ENCODE measurements at places on chromosomes 2 and 18.

- DNase-seq = no peak
Measured at GRCh38 chr2:101842471-101842870, 145.0 kb downstream of the MAP4K4 start.

DNA sequence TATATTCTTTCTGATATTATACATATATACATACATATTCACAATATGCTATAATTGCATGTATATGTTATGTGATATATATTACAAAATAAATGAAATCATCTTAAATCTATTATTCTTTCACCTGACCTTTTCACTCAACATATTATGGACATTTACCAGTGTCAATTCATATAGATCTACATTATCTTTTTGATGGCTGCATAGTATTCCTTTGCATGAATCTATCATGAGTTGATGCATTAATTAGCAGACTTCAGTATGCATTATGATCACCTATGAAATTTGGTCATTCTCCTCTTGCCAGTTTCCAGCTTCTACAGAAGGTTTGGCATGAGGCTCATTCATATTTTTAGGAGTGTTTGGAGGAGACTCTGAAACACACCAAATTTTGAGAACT is 23.4 kb upstream of the B4GALT6 start:
- no peak for DNase-seq

GRCh38 chr2:178514664-178515063 is 34.4 kb downstream of the PLEKHA3 start:
- no peak for DNase-seq

GRCh38 chr2:180474716-180475115 is 467.6 kb upstream of the CWC22 start:
- no peak for DNase-seq

DNA sequence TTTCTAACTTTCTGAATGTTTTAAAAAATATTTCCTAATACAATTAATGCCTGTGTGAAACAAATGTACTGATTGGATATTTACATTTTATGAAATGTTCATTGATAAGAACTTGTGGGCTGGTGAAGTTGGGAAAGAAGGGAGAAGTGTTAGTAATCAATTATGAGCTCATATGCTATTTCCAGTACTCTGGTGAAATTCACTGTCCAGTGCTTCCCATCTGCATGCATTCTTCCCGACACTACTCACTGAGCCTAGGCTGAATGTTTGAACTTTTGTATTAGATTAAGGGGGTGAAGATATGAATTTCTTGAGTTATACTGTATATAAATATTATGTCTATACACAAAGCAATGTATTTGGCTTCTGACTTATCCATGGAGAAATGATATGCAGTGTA is 36.0 kb downstream of the SKA1 start:
- DNase-seq = no peak

DNA sequence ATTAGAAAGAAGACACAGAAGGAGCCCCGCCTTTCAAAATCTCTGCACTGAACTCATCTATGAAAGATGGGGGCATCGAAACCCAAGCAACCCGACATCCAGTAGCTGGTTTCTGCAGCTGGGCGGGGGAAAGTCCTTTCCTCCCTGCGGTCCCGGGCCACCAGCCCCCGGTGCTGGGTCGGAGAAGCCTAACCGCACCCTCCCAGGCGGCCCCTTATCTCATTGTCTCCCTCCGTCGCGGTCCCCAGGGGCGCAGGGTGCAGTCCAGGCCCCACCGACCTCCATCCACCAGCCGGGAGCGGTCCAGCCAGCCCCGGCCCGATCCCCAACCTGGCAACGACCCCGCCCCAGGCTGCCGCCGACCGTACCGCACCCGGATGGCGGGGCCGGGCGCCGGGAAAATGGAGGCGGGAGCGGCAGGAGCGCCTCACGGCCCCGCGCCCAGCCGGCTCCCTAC is 452 bp downstream of the RAPH1 start:
- DNase-seq = peak; percentile 8

DNA sequence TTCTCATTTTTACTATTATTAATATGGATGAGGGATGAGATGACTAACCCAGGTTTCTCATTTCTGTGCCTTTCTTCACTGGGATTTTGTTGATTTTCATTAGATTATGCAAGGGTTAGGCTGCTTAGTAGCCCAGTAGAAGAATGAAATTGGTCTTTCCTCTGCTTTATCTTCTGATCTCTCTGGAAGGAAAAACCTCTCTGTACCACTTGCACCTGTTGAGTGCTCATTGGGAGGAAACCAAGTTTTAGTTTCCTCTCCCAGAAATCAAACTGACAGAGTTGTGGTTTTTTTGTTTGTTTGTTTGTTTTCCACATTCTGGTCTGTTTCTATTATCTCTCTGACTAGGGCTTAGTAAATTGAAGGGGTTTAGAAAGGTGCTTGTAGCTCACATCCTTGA is 60.8 kb downstream of the KIAA1328 start:
- no peak for DNase-seq

DNA sequence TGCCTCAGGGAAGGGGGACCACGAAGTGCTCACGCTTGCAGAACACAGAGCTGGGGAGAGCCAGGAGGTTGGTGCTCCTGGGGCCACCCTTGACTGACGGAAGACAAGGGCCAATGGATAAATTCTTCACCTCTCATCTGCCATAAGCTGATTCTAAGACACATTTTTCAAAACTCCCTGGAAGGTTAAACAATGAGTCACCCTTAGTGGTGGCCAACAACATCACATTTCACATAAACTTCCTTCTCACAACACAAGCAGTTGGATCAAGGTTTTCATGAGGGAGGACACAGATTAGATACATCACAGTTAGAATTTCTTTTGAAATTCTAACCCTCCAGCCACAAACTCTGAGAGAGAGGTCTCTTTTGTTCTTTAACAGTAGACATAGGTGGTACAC is 713.6 kb upstream of the POU3F3 start:
- no peak for DNase-seq

- no peak for DNase-seq
Measured at GRCh38 chr2:177026956-177027355, 185.6 kb upstream of the HNRNPA3 start.

- DNase-seq = no peak
Measured at GRCh38 chr2:162177301-162177700, 25.3 kb upstream of the GCG start.

- DNase-seq = no peak
Measured at GRCh38 chr2:240127911-240128607, 8.0 kb downstream of the COPS9 start.
